ENCODE measurements at places on chromosomes 5 and 9. TPM values are rescaled to one million over a fixed set of nuclear protein-coding genes. Genes with fewer than 3 reads are reported as not detected.
A peak's percentile ranks its signal among the peaks of the same experiment; 100 is the strongest.

- DNase-seq: no peak
Measured at GRCh38 chr9:137423514-137424291, 510 bp downstream of the NOXA1 start.

- DNase-seq: no peak
Measured at GRCh38 chr5:2338686-2339085, 412.8 kb downstream of the IRX2 start.

GRCh38 chr5:13975246-13975645, 30.8 kb upstream of the DNAH5 start:
- DNase-seq: no peak

GRCh38 chr5:175436359-175436758, 7.6 kb downstream of the DRD1 start:
- DNase-seq: no peak

GRCh38 chr5:60184606-60185005, 291.1 kb upstream of the PDE4D start:
- DNase-seq: no peak

- DNase-seq: no peak
Measured at GRCh38 chr9:73349476-73349875, 197.8 kb downstream of the ANXA1 start.

- no peak for DNase-seq
Measured at GRCh38 chr9:109203761-109204360, 36.8 kb upstream of the FRRS1L start.

DNA sequence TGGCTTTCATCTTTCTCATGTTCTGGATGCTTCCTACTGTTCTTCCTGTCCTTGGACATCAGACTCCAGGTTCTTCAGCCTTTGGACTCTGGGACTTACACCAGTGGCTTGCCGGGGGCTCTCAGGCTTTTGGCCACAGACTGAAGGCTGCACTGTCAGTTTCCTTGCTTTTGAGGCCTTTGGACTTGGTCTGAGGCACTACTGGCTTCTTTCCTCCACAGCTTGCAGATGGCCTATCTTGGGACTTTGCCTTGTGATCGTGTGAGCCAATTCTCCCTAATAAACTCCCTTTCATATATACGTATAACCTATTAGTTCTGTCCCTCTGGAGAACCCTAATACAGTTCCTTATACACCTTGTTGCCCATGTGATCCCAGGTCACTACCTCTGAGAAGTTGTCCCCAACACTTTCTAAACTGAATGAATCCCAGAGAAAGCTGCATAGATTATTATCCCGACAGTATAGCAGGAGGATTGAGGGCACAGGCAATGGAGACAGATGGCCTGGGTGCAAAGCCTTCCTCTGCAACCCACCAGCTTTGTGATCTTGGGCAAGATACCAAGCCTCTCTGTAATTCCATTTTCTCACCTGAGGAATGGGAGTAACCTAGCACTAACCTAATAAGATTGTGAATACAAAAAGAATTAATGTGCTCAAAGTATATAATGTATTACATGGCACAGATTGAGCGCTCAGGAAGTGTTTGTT, 449.6 kb upstream of the BRINP1 start:
- no peak for DNase-seq

DNA sequence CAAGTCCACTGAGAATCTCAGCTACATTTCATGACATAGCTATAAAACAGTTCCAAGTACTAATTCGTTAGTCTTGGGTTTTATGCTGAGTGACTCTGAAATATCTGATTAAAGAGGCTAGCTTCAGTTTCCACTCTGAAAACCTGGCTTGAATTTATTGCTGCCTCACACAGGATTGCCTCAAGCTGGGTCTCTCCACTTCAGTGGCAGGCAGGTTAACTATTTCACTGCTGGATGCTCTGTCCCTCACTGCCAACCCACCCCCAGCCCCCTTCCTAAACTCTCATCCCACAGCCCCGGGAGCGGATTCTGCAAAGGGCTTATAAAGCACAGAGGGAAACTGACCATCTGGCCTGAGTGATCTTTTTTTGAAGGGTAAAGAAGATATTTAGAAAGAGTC, 318.3 kb downstream of the MLLT3 start:
- DNase-seq: no peak

GRCh38 chr9:124291801-124292396, 34.1 kb downstream of the NEK6 start:
- peak; percentile 49 for DNase-seq

- DNase-seq: no peak
Measured at GRCh38 chr5:161547738-161548486, 1.4 kb upstream of the GABRB2 start.

- DNase-seq: no peak
Measured at GRCh38 chr9:19484699-19485098, 75.9 kb downstream of the ACER2 start.

DNA sequence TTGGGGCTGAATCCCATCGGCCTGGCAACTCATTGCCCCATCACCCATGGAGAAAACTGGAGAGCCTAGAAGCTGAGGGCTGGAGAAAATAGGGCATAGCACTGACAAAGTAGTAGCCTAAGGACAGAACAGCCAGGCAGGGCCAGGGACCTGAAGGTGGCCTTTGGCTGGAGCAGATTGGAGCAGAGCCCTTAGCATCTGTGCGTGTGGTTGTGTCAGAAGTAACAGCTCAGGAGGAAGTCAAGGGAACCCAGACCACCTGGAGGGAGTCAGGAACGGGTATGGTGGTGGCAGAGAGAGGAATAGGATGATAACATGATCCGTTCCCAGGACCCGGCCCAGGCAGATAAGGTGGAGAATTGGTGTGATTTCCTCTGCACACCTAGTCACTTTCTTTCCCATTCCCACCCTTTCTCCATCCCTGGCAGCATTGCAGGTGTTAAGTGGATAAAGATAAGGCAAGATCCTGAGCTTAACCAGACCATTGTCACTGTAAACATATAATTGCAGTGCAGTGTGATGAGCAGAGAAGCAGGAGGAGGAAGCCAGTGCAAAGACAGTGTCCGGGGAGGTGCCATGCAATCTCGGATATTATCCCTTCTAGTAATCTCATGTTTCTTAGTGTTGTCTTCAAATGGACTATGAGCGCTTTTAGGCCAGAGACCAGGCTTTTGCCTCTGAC, 67.0 kb downstream of the NDFIP1 start:
- DNase-seq: no peak

DNA sequence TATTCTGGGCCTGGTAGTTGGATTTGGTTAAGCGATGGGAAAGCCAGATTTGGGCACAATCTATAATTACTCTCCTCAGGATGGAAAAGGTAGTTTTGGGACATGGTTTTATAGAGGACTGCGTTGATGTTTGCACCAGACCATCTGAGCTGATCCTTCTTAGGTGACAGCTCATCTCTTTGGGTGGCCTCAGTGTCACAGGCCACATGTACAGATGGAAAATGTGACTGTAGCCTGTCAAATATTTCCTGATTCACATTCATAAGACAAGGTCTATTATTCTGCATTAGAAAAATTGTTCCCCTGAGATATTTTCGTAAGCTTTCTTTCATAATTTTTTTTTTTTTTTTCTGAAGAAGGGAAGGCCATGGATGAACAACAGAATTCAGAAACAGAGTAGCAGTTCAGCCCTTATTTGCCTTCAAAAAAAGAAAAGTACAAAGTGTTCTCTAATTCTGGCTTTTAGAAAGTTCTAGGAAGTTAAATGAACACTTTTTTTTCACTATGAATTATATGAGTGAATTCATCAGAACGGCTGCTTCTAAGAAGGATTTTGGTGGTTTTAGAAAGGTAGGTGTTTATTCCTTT, 81.0 kb downstream of the NNT start:
- DNase-seq: no peak

DNA sequence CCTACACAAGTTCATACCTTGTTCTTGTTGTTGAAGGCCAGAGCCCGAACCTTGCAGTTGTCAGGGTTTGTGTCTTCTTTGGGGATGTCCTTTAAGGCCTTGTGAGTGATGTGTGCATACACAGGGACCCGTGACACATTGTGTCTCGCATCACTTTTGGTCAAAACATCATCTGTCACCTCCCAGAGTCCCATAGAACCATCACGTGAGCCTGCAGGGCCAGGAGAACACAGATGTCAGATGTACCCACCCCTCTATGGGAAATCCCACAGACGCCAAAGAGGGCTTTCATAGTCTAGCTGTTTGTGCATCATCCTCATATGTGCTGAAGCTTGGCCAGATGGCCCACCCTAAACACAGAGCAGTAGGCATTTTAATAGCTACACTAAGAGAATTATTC, 28.2 kb downstream of the DCAF12 start:
- DNase-seq: no peak

DNA sequence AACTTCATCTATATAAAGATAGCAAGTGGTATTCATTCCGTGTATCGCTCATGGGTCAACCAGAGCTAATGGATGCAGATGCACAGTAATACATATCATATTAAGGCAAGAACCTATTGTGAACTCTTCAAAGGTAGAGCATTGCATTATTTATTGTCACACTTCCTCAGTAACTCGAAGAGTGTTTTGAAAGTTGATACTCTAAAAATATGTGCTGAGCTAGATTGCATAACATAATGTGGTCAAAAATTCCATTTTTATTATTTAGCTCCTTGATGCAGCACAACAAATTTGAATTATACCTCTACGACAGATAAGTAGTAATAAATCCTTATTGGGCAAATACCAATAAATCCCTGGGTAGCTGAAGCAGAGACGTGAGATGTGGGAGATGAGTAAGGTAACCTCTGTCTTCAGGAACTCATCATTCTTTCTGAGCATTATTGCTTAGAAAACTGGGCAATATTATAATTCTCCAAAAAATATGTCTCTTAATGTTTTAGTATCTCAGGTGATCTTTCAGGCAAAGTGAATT, 70.3 kb downstream of the CDH18 start:
- no peak for DNase-seq

DNA sequence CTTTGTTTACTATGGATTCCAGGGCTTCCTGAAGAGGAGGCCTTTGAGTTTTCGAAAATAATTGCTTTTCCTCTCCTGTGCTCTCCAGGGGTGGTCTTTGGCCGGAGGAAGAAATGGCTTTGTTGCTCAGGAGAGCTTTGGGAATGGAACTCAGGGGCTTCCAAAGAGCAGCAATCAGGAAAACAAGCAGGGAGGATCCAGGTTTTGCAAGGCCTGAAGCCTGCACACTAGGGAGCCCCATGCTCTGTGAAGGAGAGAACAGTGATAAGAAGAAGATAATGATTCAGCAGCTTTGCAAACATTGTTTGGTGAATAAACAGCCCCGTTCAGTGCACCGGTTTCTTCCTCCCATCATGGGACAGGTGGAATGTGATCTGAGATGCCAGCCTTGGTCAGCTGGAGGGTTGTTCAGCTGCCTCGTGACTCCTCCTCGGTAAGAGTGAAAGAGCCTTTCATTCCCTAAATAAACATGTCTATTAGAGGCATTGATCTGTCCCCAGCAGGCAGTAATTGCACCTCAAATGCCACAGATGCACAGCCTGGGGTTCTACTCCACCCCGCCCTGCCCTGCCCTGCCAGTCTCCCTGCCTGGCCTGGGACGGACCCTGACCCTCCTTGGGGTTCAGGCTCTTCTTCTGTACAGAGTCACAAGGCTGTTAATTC, 11.5 kb upstream of the ALDH1B1 start:
- no peak for DNase-seq

GRCh38 chr5:1472964-1473628, 27.9 kb upstream of the SLC6A3 start:
- no peak for DNase-seq

DNA sequence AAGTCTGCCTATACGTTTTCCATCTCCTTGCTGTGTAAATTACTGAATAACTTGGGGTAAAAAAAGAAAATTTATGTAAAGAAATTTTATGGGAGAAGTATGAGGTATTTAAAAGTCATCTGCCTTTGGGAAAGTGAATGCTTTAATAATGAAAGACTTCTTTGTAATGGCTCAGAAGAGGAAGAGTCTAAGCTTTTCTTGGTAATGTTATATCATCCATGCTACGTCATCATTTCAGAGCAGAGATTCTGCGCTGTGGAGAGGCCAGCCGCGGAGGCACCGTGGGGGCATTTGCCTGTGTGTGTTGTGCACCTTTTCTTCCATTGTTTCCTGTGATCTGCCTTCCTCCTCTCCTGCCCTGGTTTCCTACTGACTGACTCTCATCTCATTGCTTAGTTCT, 78.2 kb downstream of the GOLM1 start:
- no peak for DNase-seq

GRCh38 chr9:134469041-134469875, 143.0 kb downstream of the RXRA start:
- no peak for DNase-seq

DNA sequence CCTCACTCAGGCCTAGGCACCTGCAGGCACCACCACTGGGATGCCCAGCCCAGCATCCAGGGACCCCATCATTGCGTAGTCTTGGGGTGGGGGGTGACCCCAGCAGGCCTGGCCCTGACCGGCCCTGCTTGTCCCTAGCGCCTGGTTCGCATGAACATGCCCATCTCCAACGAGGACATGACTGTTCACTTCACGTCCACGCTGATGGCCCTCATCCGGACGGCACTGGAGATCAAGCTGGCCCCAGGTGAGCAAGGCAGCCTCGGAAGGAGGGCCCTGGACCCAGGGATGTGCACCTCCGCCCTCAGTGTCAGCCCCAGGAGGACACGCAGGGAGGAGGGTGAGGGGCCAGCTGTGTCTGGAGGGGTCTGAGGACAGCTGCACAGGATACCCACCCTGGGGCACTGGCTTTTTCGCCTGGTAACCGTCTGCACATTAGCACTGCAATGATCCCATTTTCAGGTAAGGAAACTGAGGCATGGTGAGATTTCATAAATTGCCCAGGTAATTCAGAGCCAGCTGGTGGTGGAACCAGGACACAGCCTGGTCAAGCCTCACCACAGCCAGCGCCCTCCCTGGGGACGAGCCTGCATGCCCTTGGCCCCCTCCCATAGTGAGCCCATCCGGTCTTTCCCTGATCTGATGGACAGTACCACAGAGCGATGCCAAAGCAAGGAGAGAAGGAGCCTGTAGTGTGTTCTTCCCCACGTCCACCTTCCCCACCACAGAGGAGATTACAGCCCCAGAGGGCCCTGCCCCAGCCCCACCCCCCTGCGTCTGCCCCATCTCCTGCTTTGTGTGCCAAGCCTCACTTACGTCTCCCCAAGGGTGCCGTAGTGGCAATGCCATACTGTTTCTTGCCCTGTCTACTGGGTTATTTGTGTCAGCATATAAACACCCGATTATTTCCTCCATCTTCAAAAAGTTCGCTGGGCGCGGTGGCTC, 228.3 kb downstream of the CACNA1B start:
- no peak for DNase-seq

DNA sequence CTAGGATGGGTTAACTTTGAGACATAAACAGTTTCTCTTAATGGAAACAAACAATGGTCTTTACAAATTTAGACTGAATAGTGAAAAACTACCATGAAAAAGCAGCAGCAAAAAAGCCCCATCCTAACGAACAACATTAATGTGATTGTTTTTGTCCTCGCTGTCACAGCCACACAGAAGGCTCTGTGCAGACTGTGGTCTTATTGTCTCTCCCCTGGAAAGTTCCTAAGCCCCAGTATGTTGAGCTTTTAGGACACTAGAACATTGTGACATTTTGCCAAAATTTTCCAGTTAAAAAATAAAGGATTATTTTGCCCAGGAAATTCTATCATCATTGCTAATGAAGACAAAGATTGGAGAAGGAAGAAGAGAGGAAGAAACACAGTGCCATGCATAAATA, 12.6 kb upstream of the SOWAHA start:
- DNase-seq: no peak

PLCXD3 gene
- not detected for total RNA-seq

RAD17 gene
- 27.3 TPM for total RNA-seq

PDZD2 gene
- not detected for total RNA-seq

SLC6A3 gene
- not detected for total RNA-seq

TMEM174 gene
- total RNA-seq: not detected

ADAMTSL2 gene
- total RNA-seq: not detected

ZNF367 gene
- 45.4 TPM for total RNA-seq

GPR151 gene
- not detected for total RNA-seq

Data from SJSA1 (cell line).